Fibroblast of villous mesenchyme (primary cell): ENCODE measurements at places on chromosomes 7 and 10.
A peak's percentile ranks its signal among the peaks of the same experiment; 100 is the strongest.

DNA sequence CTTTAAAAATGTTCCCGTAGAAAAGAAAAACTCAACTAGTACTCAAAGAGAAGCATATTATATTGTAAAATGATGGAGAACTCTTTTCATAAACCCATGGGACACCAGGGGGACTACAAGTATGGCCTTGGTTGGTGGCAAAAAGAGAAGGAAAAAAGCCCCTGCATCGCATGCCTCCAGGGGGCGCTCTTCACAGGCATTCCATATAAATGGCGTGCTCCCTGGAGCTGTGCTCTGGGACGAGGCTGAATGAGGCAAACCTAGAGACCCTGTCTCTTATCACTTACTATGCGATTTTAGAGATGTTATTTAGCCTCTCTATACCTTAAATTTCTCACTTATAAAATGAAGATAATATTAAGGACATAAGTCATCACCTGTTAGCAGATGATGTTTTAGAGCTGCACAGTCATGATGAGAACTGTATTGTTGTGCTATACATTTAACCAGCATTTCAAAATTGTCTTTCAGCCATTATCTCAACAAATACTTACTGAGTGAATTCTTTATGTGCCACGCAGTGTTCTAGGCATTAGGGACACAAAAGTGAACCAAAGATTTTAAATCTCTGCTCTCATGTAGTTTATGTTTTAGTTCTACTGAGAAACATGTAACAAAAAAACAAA, 105.8 kb downstream of the ARHGAP21 start:
- DNase-seq: peak; percentile 57

- DNase-seq: no peak
These were observed 746.7 kb downstream of the SUGCT start for GRCh38 chr7:40881405-40881926.

GRCh38 chr10:52106899-52107298, 207.2 kb upstream of the DKK1 start:
- DNase-seq: peak; percentile 11

GRCh38 chr10:77592510-77592909, 45.1 kb downstream of the KCNMA1 start:
- DNase-seq: no peak

GRCh38 chr10:85919491-85920021, 447.0 kb downstream of the GRID1 start:
- no peak for DNase-seq

- DNase-seq: no peak
These were observed at the start of gene CDH23 for GRCh38 chr10:71396711-71397295. Gene CDH23, plus strand, starts transcription at chr10:71396920. Its CDS starts 42,912 bp downstream, at chr10:71439832.

DNA sequence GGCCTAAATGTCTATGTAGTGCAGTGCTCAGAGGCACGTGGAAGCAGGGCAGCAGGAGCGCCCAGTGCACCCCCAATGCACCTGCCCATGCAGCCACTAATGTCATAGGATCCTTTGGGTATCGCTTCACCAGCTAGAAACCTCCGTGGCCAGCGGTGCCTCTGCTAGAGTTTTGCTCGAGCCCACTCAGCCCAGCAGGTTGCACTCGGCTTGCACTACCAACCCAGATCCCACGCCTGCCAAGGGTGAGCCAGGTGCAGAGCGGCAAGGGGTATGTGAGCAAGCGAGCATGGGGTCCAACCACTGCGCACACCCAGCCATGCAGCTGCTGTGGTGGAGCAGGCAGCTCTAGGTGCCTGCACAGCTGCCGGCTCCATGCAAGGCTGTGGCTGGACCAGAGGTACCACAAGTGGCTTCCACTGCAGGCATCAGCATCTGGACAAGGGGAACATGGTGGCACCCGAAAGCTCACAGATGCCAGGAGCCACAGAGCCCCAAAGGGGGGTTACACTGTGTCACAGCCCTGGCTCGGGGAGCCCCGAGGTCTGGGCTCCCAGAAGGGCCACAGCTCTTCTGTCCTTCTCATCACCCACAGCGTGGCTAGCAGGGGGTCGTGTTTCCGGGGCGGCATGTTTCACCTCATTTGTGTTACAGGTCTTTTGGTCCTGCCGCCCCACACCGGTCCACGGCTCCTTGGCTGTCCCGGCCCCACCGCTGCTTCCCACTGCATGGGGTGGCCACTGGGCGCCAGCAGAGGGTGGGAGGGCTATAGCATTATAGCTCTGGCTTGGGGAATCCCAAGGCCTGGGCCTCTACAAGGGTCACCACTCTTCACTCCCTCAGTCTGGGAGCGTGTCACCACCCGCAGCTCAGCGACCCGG, 2.3 kb upstream of the NCAPG2 start:
- no peak for DNase-seq

DNA sequence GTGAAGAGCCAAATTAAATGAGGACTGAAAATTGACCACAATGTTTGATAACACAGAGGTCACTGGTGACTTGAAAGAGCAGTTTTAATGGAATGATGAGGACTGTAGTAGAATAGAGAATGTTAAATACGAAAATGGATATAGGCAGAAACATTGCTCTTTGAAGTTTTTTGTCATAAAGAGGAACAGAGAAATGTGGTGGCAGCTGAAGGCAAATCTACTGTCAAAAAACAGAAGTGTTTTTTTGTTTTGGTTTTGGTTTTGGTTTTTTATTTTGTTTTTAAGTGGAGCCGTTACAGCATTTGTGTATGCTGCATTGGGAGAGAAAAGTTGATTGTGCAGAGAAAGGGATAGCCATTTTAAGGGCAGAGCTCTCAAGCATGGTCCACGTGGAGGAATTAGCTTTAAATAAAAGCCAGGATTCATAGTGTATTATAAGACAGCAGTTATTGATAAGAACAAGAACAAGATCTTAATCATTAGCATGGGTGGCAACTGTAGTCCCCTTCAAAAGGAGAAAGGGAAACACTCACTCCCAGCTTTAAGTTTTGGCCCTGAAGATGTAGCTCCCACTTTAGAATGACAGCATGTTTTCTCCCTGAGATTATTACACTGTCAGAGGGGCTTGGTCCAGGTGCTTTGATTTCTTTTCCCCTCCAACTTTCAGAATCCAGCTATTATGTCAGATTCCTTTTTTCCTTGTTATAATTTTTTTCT, 156.7 kb upstream of the BET1 start:
- no peak for DNase-seq

DNA sequence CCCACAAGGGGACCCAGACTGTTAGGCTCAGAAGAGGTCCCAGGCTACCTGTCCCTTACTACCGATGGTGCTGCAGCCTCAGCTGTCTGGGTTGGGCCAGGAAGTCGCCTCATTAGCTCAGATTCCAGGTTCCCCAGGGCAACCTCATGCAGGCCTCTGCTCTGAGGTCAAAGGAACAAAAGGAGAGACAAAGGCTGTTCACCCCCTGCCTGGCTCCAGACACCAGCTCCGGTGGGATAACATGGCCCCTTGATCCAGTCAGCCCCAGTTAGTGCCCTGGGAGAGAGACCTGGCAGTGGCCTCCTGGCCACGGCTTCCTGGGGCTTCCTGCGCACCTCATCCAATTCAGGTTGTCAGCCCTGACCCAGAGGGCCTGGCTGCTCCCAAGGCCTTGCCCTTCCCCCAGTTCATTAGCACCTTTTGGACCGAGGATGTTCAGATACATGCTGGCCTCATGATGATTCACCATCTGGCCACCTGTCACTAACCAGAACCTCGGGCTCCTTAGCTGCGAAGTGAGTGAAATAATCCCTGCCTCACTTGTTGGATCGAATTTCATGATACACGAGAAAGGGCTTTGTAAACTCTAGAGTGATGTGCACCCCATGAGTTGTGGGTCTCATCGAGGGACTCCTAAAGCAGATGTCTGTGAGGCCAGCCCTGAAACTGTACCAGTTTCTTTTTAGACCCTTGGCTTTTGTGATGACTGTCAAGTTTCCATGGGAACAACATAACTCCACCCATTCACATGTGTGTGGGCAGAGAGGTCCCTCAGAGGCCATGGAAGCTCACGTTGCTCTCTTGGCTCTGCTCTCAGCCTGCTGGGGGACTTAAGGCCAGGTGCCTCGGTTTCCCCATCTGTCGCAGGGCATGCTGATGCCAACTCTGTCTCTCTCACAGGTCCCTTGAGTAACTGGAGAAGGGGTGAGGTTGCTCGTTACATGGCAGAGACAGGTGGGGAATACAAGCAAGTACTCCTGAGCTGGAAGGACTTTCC, 79.5 kb upstream of the PCBD1 start:
- DNase-seq: no peak

- DNase-seq: no peak
These were observed 31.6 kb downstream of the ENO4 start for GRCh38 chr10:116880716-116881482.

DNA sequence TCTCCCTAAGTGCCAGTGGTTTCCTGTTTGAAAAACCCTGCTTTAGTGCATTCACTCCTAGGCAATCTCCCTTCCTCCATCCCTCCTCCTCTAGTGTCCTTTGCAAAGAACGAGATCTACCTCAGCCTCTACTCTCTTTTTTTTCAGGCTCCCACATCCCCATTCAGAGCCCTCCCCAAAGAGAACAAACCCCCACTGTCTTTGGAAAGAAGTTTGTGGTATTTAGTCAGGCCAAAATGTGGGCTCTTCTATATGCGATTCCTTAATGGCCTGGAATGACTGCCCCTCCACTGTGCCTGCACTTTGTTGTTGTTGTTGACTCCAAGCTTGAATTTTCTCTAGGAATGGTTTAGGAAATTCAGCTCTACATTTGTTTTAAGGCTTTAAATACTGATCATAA, 36.3 kb downstream of the PALS2 start:
- no peak for DNase-seq

DNA sequence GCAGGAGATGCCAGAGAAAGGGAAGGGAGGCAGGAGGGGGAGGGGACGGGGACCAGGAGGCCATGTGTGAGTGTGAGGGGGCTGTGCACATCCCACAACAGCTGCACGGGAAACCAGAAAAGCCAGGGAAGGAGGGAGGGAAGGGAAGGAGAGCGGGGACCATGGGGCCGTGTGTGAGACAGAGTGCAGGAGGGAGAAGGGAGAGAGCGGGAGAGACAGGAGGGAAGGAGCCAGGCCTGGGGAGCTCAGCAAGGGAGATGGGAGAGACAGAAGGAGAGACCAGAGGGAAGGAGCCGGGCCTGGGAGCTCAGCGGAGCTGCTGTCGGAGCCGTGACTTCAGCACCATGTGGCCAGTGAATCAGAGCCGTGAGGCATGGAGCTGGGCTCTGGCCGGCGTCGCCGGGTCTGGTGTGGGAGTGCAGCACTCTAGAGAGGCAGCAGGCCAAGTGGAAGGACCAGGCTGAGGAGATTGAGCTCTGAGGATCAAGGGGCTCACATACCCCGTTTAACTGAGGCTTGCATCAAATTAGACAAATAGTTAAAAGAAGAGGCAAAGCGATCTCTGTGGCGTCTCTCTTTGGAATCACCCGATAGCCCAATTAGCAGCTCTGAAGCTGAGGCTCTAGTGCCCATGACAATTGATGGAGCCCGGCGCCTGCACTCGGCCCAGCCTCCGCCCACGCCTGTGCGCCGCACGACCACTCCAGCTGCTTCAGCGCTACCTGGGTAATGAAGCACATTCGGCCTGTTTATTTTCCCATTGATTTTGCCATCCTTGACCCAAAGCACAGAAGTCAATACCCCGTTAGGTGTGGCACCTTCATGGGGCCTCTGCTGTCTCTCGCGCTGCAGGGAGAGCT, 150.4 kb downstream of the MAD1L1 start:
- peak; percentile 81 for DNase-seq

- DNase-seq: no peak
These were observed 209.0 kb upstream of the NPVF start for GRCh38 chr7:25437308-25437707.

DNA sequence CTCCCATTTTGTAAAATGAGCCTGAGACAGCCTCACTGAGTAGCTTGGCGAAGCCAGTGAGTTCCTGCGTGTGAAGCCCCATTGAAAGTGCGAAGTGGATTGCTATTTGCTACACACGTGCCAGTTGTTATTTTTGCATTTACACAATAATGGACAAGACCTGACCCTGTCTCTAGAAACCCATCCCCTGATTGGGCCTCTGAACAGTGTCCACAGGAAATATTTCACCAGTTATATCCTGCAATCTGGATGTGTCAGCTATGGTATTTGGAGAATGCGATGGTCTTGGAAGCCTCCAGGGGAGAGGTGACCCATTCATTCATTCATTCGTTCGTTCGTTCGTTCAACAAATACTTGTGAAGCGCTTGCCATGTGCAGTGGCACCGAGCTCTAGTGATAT, 37.1 kb downstream of the COL13A1 start:
- peak; percentile 31 for DNase-seq

DNA sequence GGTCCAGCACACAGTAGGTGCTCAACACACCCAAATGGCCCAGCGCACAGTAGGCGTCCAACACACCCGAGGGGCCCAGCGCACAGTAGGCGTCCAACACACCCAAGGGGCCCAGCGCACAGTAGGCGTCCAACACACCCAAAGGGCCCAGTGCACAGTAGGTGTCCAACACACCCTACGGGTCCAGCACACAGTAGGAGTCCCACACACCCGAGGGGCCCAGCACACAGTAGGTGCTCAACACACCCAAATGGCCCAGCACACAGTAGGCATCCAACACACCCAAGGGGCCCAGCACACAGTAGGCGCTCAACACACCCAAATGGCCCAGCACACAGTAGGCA, 80.8 kb downstream of the FOXL3 start:
- DNase-seq: no peak

DNA sequence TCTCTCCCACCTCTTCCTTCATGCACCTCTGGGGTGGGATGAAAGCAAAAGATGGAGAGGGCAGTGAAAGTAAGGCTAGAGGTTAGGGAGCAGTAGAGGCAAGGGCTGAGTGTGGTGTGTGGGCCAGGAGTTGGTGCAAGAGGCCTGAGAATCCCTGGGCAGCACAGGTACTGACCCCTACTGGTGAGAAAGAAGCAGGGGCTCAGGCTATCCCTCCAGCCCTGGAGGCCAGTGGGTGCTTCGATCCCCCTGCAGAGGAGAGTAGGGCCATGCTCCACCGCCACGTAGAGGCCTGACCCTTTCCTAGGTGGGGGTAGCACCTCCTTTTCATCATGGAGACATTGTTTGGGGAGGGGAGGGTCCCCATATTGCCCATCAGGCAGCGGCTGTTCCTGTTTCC, 9.8 kb downstream of the CDHR1 start:
- no peak for DNase-seq

GRCh38 chr7:137836113-137836509, 10.7 kb downstream of the DGKI start:
- DNase-seq: no peak

DNA sequence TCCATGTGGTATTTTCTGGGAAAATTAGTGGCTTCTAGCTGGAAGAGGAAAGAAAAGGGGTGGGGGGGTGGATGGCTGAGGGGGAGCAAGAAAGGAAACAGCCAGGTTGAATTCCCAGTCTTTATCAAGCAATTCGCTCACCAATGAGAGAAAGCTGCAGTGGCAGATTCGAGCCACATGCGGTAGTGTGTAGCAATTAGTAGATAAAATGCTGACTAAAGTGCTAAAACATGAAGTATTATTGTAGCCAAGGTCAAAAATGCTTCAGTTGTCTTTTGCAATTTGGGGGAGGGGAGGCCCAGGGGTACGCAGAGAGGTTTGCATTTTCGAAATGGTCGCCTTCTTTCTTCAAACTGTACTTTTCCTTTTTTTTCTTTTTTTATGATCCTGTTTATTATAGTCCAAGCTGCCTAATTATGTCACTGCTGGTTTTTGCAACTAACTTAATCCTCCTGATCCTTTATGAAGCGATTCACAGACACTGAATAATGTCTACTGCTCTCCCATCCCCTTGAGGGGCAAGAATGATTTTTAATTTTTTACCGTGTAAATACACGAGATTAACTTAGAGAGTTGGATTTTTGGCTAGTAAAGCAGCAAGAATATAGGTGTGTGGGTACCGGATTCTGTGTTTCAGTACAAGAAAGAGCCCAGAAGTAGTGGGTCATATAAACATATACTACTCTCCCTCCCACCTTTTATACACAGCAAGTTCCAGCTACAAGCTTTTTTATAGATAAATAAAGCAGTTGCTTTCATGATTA, 3.6 kb upstream of the ARID5B start:
- DNase-seq: peak; percentile 64
